Activated T-cell treated with anti-CD3 and anti-CD28 coated beads, Interleukin-2, amount 50 U/mL, for 24 hours (primary cell): ENCODE measurements at places on chromosomes 5 and 9.

DNA sequence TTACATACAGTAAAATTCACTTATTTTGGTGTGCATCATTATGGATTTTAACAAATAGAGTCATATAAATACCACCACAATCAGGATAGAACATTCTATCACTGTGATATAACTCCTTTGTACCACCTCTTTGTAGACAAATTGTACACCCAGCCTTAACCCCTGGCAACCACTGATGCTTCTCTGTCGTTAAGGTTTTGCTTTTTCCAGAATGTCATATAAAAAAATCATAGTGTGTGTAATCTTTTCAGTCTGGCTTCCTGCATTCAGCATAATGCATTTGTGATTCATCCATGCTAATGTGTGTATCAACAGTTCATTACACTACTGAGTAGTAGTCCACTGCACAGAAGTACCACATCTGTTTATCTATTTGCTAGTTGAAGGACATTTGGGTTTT lies 81.2 kb downstream of the ARSB start:
- H3K27ac ChIP-seq: no peak overlapping the region
- H3K4me3 ChIP-seq: no peak overlapping the region
- peaks cover 29% of the 10 kb centered on the region for H3K36me3 ChIP-seq
- DNase-seq: no peak
- H3K27me3 ChIP-seq: no peaks in the 10 kb centered on the region

GRCh38 chr5:51452562-51452961 lies 69.3 kb downstream of the ISL1 start:
- H3K27me3 ChIP-seq: no peaks in the 10 kb centered on the region
- no peak for DNase-seq
- H3K27ac ChIP-seq: no peak overlapping the region
- H3K36me3 ChIP-seq: no peaks in the 10 kb centered on the region
- no peaks in the 10 kb centered on the region for H3K4me1 ChIP-seq
- H3K4me3 ChIP-seq: no peak overlapping the region

GRCh38 chr9:2729003-2729402 lies 11.7 kb downstream of the KCNV2 start:
- H3K27ac ChIP-seq: no peak overlapping the region
- peaks cover 15% of the 10 kb centered on the region for H3K36me3 ChIP-seq
- H3K27me3 ChIP-seq: no peaks in the 10 kb centered on the region
- no peak for DNase-seq
- H3K4me3 ChIP-seq: no peak overlapping the region
- H3K4me1 ChIP-seq: no peaks in the 10 kb centered on the region

- H3K27me3 ChIP-seq: no peaks in the 10 kb centered on the region
- no peak for DNase-seq
Measured at GRCh38 chr5:102889033-102889432, 133.9 kb downstream of the PAM start.

DNA sequence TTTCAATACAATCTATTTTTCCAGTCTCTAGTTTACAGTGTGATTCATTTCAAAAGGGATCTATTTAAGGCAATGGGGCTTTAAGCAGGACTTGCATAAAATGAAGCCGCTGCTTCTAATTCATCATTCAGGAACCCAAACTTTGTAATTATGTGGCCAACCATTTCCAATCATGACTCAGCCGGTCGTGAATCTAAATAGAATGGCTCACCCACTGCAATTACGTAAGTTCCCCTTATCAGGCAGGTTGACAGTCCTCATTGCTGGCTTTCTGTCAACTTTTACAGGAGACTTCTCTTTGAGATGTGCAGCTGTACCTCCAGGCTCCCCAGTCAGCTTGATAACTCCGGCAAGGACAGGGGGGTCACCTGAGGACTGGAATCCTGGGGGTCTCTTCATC lies 152.8 kb upstream of the DAP start:
- H3K36me3 ChIP-seq: no peaks in the 10 kb centered on the region
- H3K4me1 ChIP-seq: peaks cover 1% of the 10 kb centered on the region
- no peak for DNase-seq
- no peak overlapping the region for H3K4me3 ChIP-seq

- peak overlapping the region; percentile 47 for H3K27ac ChIP-seq
- no peak overlapping the region for H3K4me3 ChIP-seq
- H3K27me3 ChIP-seq: no peaks in the 10 kb centered on the region
- no peak for DNase-seq
- peaks cover 6% of the 10 kb centered on the region for H3K4me1 ChIP-seq
Measured at GRCh38 chr9:137816531-137817235, 60.9 kb upstream of the CACNA1B start.

DNA sequence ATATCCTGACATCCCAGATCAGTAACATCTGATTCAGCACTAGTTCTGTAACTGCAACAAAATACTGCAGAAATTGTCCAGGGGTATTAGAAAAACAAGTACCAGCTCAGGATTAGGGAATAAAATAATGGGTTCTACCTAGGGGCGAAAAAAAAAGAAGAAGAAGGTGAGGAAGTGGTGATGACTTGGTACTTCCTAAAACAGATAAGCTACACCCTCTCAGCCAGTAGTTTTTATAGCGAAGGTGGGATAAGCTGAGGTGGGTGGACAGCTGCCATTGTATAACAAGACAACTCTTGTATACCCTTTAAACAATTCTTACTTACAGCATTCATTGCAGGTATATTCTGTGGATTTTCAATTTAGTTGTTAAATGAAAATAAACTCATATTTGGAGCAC lies 19.1 kb downstream of the RAPGEF6 start:
- H3K27ac ChIP-seq: peak overlapping the region; percentile 16
- H3K27me3 ChIP-seq: no peaks in the 10 kb centered on the region
- H3K4me1 ChIP-seq: peaks cover 69% of the 10 kb centered on the region
- no peak for DNase-seq
- H3K4me3 ChIP-seq: no peak overlapping the region
- H3K36me3 ChIP-seq: peaks cover 53% of the 10 kb centered on the region

- no peaks in the 10 kb centered on the region for H3K4me1 ChIP-seq
- H3K36me3 ChIP-seq: no peaks in the 10 kb centered on the region
- no peaks in the 10 kb centered on the region for H3K27me3 ChIP-seq
- no peak for DNase-seq
Measured at GRCh38 chr5:99587983-99588382, 659.2 kb upstream of the CHD1 start.

DNA sequence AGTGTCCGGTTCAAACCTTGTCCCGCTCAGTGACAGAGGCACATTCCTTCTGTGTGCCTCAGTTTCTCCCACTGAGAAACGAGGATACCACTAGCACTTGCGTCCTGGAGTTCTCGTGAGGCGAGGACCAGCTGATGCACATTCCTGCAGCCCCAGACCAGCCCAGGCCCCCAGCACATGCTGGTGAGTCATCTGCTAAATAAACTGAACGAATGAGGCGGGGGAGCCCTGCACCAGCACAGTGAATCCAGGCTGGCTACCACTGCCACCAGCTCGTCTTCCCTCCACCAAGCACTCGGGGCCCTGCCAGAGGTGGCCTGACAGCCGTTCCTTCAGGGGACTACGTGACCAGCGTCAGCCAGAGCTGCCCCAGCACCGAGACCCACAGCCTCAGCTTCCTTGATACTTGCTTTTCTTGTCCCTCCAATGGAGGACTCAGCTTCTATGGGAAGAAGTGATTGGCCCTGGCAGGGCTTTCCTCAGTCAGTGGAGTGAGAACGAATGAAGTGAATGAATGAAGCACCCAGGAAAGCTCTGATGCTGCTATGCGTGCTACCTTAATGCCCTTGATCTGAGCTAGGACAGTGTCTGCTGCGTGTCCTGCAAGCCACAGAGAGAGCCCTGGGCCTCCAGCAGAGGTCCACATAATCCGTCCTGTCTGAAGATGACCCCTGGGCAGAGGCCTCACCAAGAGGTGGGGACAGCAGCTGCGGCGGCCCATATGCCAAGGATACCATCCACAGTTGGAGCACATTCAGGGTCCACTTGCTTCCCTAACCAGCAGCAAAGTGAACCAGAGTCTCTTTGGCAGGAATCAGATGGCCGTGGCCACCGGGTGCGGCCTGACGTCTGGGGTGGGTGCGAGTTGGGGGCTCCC lies 13.5 kb upstream of the BARX1 start:
- no peak overlapping the region for H3K4me3 ChIP-seq
- H3K36me3 ChIP-seq: no peaks in the 10 kb centered on the region

DNA sequence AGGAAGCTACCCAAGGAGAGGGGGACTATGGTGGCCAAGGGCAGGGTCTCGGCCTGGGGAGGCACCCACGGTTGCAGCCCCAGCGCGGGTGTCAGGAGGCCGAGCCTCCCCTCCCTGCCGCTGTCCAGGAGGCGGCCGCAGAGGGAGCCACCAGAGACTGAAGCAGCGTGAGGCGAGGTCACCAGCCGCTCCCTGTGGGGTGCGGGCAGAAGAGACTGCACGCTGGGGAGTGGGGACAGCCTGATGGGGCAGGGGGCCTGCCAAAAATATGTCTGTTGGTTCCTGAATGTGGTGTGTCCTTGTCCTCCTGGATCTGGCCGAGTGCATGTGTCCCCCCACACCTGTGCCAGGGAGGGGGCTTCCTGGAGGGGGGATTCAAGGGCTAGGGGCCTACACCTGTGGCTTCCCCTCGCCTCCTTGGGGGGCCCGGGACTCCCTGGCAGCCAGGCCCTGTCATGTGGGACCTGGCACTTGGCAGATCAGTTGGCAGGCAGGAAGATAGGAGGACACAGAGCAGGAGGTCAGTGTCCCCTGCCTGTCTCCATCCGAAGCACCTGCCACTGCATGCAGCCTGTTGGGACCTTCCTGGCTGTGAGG lies 131.2 kb downstream of the DAB2IP start:
- peaks cover 6% of the 10 kb centered on the region for H3K4me1 ChIP-seq
- DNase-seq: no peak
- no peaks in the 10 kb centered on the region for H3K36me3 ChIP-seq
- no peak overlapping the region for H3K4me3 ChIP-seq
- no peak overlapping the region for H3K27ac ChIP-seq

- no peak overlapping the region for H3K4me3 ChIP-seq
- no peak overlapping the region for H3K27ac ChIP-seq
- no peaks in the 10 kb centered on the region for H3K27me3 ChIP-seq
- no peaks in the 10 kb centered on the region for H3K4me1 ChIP-seq
- DNase-seq: no peak
Measured at GRCh38 chr5:1056611-1057484, 48.2 kb downstream of the NKD2 start.

DNA sequence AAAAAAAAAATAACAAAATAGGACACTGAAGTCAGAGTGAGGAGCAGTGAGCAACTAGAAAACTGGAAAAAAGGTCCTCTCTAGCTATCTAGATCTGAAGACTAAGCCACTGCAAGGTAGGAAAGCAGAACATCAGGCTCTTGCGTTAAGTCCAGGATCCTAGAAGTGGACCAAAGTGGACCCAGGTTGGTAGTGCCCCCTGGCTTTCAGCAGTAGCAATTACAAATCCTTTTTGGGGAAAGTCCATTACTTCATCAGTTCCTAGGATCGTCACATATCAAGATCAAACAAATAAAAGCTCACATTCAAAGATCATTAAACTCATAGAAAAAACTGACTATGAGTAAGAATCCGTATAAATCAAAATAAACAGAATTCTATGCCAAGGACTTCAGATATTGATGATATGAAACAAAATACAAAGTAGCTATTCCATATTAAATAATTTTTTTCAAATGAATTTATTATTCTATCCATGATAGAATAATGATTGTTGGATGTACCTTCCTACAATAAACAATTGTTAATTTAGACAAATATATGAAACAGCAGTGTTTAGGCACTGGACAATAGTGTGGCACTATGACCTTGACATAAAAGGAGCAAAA lies 6.5 kb upstream of the RICTOR start:
- H3K4me1 ChIP-seq: peaks cover 38% of the 10 kb centered on the region
- no peak overlapping the region for H3K27ac ChIP-seq
- H3K4me3 ChIP-seq: no peak overlapping the region

DNA sequence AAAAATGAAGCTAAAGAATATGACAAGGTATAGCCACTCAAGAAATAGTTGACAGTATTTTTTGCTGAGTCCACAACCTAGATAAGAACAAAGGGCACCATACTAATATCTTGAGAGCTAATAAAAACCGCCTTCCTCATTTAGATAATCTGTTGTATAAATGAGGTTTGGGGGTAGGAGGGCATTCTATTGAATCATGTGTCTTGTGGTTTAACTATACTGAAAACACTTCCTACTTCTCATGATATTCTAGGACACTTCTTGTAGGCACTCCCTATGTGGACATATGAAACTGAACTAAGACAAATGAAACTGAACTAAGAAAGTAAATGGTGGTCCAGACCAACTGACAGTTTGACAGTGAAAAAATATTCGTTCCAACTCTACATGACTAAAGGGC lies 1268.5 kb upstream of the C9orf72 start:
- H3K36me3 ChIP-seq: no peaks in the 10 kb centered on the region
- H3K4me1 ChIP-seq: no peaks in the 10 kb centered on the region
- H3K27me3 ChIP-seq: no peaks in the 10 kb centered on the region
- no peak for DNase-seq
- H3K4me3 ChIP-seq: no peak overlapping the region
- no peak overlapping the region for H3K27ac ChIP-seq

DNA sequence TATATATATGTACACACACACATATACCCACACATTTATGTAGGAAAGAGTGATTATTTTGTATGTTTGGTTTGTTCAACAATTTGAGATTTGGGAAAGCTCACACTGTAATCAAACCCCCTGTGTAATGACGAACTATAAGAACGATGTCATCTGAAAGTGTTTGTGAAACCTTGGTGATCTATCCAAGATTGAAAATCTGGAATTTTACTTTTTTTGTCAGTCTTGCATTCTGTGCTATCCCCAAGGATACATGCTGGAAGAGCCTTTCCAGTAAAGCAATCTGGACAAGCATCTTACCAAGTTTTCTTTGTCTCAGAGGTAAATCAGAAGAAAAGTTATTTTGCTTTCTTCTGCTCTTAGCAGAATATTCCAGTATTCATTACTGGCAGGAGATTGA lies 23.3 kb downstream of the SGCD start:
- H3K27me3 ChIP-seq: peaks cover 6% of the 10 kb centered on the region
- DNase-seq: no peak
- no peaks in the 10 kb centered on the region for H3K36me3 ChIP-seq
- H3K4me1 ChIP-seq: no peaks in the 10 kb centered on the region
- H3K27ac ChIP-seq: no peak overlapping the region

GRCh38 chr9:68551191-68551590 lies 10.5 kb upstream of the TMEM252 start:
- H3K27ac ChIP-seq: no peak overlapping the region
- no peak for DNase-seq
- H3K4me3 ChIP-seq: no peak overlapping the region
- peaks cover 16% of the 10 kb centered on the region for H3K27me3 ChIP-seq
- H3K36me3 ChIP-seq: no peaks in the 10 kb centered on the region
- peaks cover 6% of the 10 kb centered on the region for H3K4me1 ChIP-seq

DNA sequence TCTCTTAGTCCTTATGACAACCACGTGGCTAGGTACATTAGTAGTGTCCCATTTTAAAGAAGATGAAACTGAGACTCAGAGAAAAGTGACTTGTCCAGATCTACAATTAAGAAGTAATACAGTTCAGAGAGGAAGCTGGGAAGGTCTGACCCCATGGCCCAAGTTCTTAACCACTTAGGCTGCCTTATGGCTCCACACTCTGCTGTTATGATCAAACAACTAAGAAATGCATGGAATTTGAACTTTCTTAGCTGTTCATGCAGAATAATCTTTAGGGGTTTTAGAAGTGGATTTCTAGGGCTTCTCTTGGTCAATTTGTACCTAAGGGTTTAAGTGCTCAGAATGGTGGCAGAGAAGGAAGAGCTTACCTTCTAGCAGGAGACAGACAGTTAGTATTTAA lies 128.0 kb upstream of the MSX2 start:
- H3K27ac ChIP-seq: no peak overlapping the region
- peaks cover 2% of the 10 kb centered on the region for H3K4me1 ChIP-seq
- H3K36me3 ChIP-seq: no peaks in the 10 kb centered on the region
- peaks cover 11% of the 10 kb centered on the region for H3K27me3 ChIP-seq
- no peak for DNase-seq
